ENCODE measurements at places on chromosomes 6 and 20.

- no peak for DNase-seq
Observed at GRCh38 chr6:34129753-34130152, 16.1 kb downstream of the GRM4 start.

DNA sequence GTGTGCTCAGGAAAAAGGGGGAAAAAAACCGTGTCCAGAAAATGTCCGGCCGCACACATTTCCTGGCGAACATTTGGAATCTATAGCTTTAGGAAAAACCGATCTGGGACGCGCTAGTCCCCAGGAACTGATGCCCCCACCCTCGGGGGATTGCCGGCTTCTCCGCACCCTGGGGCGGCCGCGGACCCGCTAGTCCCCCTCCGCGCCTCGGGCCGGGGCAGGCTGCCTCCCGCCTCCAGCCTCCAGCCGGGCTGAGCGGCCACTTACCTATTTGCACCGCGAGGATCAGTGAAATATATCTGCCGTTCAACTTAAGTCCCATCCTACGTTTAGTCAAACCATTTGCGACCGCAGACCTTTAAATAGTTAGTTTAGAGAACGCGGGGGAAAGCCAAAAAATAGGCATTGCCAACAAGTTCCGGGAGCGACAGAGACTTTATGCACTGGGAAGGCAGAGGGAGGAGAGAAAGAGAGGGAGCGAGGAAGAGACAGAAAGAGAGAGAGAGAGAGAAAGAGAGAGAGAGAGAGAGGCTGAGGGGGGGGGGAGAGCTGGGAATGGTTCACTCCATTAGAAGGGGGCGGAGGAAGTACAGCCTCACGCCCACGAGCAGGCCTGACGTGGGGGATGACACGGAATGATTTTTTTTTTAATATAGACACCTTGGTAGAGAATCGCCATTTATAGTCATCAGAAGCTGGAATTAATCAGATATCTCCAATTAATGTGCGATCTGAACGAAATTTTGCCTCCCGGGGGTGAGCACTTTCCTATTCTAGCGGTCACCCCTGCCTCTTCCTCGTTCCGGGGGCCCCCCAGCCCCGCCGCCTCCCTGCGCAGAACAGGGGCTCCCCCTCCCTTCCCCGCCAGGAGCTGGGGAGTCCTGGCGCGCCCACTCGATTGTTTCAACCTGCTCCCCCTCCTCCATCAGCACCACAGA, at the start of gene NRN1:
Gene NRN1 (minus strand): TSS at position 498 of the 938 bp plus-strand sequence. CDS start 176 bp downstream, at position 322.
- DNase-seq = no peak

DNA sequence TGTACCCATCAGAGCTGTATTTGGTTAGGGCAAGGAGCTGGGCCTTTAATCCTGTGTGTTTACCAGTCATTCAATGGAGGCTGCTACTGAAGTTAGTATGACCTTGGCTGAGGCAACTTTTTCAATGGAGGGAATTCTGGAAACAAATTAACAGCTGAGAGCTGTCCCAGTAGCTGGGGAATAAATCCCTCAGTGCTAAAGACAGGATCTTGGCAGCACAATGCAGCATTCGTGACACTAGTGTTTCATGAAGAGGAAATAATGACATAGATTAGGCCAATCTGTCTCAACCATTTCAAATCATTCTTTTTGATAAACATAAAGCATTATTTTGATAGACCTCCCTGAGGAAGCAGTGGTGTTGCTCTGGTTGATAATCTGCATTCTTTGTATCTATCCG, 42.9 kb downstream of the GRM1 start:
- no peak for DNase-seq

DNA sequence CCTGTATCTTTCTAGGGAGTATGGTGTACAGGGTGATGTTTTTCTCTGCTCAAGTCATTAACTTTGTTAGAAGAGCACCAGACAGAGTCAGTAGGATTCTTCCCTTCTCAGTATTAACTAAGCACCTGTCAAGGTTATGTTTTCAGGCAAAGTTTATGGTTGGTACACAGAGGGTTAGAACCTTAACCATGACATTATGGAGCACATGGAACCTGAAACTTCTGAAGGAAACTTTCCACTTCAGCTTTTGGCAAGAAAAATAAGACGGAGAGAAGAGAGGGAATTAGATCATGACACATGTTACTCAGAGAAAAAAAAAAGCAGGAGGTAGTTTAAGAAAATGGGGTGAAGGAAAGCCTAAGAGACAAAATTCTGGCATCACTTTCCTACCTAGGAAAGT, 112.9 kb upstream of the PDE7B start:
- no peak for DNase-seq

DNA sequence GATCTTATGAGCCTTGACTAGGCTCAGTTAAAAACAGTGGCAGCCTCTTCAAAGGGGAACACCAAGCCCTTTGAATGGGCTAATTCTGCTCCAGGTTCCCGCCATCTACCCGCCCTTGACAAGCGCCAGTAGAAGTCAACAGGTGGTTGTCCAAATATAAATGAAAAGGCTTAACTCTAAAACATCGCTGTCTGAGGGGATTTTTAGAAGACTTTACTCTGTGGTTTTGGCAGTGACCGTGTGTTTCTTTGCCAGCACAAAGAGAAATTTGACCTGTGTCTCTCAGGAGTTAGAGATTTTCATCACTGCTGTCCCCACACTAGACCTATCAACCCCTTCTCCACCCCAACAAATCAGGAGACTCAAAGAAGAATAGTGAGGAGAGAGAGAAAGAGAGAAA, 19.8 kb upstream of the SIM1 start:
- DNase-seq = no peak

GRCh38 chr6:144879436-144879835, 594.3 kb downstream of the UTRN start:
- DNase-seq = no peak

DNA sequence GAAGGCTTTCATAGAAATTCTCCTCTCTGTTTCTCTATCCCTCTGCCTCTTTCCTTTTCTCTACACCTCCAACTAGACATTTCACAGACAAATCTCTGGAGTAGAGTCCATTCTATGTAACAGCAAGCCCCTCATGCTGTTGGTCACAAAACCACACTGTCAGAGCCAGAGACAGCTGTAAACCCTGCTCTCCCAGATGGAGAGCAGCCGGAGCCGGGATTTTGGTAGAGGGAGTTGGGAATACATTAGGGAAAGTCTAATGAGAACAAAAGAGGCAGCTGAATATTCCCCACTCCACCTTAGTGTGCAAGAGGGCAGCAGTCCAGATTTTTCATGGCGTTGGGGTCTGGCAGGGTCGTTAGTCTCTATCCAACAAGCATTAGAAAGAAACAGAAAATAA, 68.3 kb upstream of the EDN1 start:
- DNase-seq = no peak

DNA sequence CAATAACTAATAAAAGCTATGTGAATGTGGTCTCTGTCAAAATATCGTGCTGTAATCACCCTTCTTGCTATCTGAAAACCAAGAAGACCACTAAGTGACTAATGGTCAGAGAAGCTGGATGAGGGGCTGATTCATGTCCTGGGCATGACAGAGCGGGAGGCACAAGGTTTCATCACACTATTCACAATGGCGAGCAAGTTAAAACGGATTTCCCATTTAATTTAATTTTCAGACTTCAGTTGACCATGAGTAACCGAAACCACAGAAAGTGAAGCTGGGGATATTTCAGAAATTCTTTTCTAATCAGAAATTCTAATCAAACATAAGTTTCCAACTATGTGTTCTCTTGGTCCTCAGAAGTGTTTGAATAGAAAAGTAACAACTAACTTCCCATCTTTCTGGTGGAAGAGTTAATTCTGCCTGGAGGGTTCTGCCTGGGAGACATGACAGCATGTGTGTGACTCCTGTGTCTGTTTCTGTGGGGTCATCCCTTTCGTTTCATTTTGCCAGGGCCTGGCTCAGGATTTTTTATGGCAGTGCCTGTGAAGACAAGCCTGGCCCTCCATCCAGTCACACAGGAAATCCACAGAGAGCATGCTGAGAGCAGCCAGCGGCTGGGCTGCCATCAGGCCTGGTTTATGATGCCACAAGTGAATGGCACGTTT, 98.9 kb downstream of the FAM120B start:
- no peak for DNase-seq

Measured in SW 1271 (cell line).